ENCODE measurements at places on chromosomes 4 and X.

DNA sequence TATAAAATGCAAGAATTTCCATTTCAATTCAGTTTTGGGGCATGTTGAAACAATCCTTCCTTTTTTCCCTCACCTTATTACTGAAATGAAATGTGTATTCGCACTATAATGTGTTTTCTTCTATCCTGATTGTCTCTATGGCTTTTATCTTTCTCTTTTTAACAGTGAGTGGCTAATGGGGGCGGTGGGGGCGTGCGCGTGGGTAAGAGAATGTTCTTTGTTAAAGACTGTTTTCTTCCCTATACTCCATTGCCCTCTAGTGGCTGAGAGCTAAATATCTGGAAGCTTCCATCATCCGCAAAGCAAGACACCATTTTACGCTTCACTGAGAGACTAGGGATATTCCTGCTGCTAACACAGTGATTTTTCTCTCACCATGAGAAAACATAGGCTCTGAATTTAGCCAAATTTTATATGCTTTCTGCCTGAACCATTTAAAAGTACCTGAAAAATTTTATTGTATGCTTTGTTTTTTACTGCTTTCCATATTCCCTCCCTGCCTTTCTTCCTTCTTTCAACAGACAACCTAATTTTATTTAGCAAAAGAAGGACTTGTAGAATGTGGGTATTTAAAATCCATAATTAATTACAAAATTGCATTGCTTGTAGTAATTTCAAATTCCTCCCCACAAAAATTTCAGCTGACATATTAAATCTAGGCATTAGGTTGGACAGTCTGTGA is 194.0 kb downstream of the GASK1B start:
- DNase-seq: peak; percentile 60

DNA sequence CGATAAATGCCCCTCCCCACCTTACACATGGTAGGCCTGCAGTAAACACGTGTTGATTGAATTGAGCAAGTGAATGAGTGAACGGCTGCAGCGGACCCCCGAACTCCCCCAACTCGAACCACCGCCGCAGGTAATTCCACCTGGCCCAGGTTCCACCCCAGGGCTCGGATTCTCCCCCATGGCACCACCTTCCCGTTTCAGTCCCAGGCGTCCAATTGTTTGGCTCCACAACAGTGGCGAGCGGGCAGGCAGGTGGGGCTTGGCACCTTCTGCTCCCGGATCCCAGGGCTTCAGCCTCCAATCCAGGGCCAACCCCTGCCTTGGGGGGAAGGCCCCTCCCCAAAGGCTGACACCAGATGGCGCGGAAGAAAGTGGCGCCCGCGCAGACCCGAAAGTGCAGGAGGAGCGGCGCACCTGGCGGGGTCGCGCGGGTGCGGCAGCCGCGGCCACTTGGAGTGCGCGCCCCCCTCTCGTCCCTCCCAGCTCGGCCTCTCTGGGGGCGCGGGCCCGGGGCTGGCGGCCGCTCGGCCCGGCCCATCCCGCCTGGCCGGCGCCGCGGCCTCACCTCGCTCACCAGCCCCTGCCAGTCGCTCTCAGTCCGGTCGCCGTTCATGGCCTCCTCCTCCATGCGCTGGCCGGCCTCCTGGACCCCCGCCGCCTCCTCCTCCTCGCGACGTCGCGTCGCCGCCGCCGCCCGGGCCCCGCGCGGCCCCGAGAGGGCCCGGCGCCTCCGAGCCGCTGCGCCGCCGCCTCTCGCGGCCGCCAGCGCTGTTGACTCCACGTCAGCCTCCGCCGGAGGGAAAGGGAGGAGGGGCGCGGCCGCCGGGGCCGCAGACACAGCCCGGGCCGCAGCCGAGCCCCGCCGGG is at the start of gene CCDC149:
CCDC149 (minus strand) TSS at position 791 of the 867 bp plus-strand sequence; CDS start at position 613, 178 bp downstream.
- peak; percentile 49 for DNase-seq

GRCh38 chr4:77473509-77473908 is 132.1 kb upstream of the CXCL13 start:
- peak; percentile 50 for DNase-seq

DNA sequence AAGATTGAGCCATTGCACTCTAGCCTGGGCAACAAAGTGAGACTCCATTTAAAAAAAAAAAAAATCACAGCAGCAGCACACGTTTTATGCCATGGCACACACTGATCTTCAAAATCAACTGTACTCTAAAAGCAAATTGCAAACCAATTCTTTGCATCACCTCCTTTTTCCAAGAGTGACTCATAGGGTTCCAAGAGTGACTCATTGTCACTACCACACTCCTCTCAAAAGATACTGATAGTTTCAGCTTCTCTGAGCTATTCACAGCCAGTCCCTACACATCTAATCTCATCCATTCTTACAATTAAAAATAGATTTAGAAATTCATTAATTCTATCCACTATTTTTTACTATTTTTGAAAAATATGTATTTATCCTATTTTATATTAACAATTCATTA is 1494.9 kb upstream of the AGA start:
- peak; percentile 7 for DNase-seq

DNA sequence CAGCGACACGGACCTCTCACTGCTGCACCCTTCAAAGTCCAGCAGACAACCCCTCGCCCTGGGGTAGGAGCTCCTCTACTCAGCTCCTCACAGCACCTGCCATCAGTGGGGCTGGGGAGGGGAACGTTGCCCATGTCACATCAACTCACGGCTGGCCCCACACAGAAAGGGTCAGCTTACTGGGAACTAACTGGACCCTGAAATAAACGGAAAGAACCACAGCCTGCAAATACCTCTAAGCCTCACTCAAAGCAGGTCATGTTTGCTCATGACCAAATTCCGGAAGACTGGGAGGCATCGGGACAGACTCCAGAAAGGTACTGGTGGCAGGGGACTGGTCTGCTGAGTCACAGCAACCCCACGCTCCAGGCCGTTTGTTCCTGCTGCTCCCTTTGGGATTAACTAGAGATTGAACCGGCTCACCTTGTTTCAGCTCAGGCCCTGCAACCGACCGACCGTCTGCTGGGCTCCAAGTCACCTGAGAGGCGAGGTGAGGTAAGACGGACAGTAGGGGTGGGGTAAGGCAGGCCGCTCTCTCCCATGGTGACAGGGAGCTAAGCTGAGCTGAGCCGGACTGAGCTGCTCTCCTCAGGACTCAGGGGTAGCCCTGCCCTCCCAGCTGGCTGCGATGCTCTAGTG is 5.6 kb downstream of the G6PD start:
- DNase-seq: peak; percentile 81

- no peak for DNase-seq
Observed at GRCh38 chr4:4396628-4397440, 9.9 kb downstream of the NSG1 start.

GRCh38 chr4:93501244-93501643 is 327.3 kb upstream of the ATOH1 start:
- DNase-seq: no peak

GRCh38 chrX:151161690-151162089 is 14.7 kb upstream of the GPR50 start:
- no peak for DNase-seq

DNA sequence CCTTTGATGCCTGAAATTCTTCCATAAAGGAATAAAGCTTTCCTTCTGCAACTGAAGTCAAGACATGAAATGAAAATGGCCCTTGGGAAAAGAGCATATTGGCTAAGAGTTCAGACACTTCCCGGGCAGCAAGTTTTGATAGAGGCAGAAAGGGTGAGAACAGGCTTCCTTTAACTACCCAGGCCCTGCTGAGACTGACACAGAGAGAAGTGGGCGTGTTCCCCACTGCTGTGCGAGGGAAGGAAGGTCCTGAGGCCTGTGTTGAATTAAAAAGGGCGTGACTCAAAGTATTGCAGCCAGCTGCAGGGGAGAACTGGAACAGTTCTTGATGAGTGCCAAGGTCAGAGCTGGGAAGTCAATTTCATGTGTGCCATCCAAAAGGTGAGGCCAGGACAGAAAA is 33.9 kb upstream of the ADGRG2 start:
- DNase-seq: peak; percentile 9

- DNase-seq: no peak
Observed at GRCh38 chr4:130820448-130820847, 1724.5 kb downstream of the C4orf33 start.

GRCh38 chr4:40388239-40388638 is 53.1 kb downstream of the CHRNA9 start:
- DNase-seq: no peak

DNA sequence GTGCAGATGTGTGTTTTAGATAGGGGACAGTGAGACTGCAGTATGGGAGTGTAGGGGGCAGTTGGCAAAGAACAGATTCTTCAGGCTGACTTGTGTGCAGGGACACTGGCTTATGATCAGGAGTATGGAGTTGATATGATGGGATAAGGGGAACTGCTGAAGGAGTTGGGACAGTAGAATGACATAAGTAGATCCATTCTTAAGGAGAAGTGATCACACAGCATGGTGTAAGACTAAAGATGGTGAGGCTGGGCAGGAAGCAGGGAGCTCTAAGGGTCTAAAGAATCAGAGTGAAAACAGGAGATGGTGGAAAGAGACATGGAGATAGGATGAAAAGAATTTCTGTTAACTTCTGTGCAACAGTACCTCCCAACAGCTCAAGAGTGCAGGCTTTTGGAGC is 70.7 kb downstream of the REELD1 start:
- no peak for DNase-seq

GRCh38 chr4:150495550-150495949 is 86.4 kb upstream of the MAB21L2 start:
- no peak for DNase-seq

DNA sequence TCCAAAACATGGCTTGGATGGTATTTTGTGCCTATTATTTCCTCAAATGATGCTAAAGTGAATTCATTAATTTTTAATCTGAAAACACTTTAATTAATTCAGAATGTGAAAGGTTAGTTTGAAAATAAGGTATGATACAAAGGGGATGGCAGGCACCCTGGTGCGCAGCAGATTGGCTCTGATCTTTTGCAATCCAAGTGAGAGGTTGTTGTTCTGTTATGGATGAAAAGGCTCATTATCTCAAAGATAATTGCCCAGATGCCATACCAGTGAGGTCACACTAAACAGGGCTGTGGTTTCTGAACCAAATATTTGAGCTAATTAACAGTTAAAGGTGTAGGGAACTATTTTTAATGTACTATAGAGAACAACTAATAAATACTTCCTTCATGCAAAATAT is 504.9 kb downstream of the RAPGEF2 start:
- no peak for DNase-seq

DNA sequence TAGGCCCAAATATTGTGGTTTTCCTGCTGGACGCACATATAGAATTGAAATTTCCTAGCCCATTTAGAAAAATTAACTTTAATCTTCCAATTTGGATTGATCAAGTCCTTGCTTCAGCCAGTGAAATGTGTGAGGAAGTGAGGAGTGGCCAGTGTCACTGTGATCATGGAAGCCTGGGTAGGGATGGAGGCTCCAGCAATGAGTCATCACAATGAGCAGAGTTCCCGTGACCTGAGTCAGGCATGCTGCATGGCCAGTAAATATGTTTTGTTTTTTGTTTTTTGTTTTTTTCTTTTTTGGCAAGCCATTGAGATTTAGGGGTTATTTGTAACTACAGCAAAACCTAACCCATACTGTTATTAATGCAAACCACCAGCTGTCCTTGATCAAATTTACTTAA is 52.1 kb downstream of the IDS start:
- DNase-seq: peak; percentile 67

GRCh38 chrX:102863735-102864134 is 73.3 kb upstream of the RAB40AL start:
- peak; percentile 63 for DNase-seq

GRCh38 chrX:101394372-101394771 is 3.6 kb downstream of the RPL36A start:
- DNase-seq: no peak

Measured in bronchial epithelial cell (primary cell).